ENCODE measurements at places on chromosomes 16 and 17.

GRCh38 chr17:27242951-27243350 is 51.0 kb upstream of the WSB1 start:
- H3K4me1 ChIP-seq = peaks cover 28% of the 10 kb centered on the region
- DNase-seq = no peak
- no peak overlapping the region for H3K27ac ChIP-seq
- H3K4me3 ChIP-seq = no peak overlapping the region
- no peaks in the 10 kb centered on the region for H3K36me3 ChIP-seq
- peaks cover 2% of the 10 kb centered on the region for H3K27me3 ChIP-seq

DNA sequence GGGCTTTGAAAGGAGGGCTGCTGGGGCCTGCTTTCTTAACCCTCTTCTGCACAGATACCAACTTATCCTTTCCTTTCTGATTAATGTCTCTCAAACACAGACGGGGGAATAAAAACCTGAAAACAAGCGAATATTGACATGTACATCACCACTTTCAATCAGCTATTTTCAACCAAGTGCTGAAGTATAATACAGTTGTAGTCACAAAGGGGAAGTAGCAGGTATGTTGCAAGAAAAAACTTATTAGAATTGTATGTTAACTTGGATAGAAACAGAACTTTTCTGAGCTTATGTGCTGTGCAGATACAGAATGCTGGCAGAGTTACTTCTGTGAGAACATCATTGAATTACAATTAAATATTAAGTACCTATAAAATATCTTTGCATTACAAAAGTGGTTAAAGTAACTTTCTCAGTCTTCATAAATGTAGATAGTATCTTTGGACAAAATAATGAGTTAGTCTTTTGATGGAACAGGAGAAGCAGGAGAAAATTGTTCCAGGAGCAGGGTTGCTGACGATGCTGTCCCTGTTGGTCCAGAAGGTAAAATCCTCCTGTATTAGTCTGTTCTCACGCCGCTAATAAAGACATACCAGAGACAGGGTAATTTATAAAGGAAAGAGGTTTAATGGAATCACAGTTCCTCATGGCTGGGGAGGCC is 59.5 kb downstream of the RPTOR start:
- H3K36me3 ChIP-seq = peaks cover 6% of the 10 kb centered on the region
- no peak overlapping the region for H3K4me3 ChIP-seq
- H3K4me1 ChIP-seq = peaks cover 8% of the 10 kb centered on the region

DNA sequence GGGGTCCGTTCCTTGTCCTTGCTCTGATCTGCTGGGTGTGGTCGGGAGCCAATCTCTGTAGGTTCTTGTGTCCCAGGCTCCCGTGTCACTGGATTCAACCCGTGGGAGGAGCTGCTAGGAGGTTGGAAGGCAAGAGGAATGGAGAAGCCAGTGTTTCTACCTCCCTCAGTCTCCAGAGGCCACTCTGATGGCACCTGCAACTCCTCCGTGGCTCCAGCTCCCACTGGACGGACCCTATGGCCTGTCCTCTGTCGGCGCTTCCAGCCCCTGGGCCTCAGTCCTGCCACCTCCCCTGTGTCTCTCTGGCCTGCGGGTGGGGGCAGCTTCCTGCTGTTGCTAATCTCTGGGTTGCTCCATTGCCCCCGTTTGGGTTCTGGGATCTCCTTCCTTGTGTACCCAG is 71.1 kb downstream of the CMIP start:
- H3K27me3 ChIP-seq = no peaks in the 10 kb centered on the region
- peaks cover 69% of the 10 kb centered on the region for H3K4me1 ChIP-seq
- H3K36me3 ChIP-seq = no peaks in the 10 kb centered on the region
- no peak for DNase-seq
- peak overlapping the region; percentile 31 for H3K27ac ChIP-seq
- no peak overlapping the region for H3K4me3 ChIP-seq

GRCh38 chr16:87790292-87791100 is 24.7 kb upstream of the KLHDC4 start:
- no peak for DNase-seq
- no peaks in the 10 kb centered on the region for H3K36me3 ChIP-seq
- H3K4me1 ChIP-seq = peaks cover 24% of the 10 kb centered on the region
- H3K27me3 ChIP-seq = no peaks in the 10 kb centered on the region

DNA sequence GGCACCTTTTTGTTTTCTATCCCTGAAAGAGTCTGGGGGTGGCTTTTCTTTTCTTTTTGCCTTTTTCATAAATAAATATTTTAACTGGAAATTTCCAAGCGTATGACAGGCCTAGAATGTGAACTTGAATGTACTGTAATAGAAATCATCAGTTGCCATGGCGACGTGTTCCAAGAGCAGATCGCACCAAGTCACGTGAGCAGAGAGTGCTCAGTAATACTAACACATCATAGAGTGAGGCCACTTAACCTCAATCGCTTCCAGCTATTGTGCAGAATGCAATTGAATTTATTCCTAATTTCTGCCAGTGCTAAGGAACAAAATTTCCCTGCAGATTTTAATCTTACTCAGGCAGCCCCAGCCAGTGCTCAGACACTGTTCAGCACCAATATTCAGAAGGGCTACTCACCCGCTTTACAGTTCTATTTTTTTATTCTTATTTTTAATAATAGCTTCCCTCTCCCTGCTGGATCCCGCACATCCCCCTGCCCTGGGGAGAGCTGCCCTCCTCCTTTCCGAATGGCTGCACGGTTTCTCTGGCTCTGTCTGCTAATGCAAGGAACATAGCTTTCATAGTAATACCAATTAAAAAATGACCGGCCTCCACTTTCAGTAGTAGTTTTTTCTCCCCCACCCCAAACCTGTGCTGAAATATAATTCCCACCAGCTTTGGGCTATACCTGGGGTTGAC is 26.2 kb upstream of the PMFBP1 start:
- H3K27me3 ChIP-seq = no peaks in the 10 kb centered on the region
- H3K4me1 ChIP-seq = peaks cover 9% of the 10 kb centered on the region
- H3K4me3 ChIP-seq = no peak overlapping the region
- H3K36me3 ChIP-seq = no peaks in the 10 kb centered on the region

GRCh38 chr17:59767176-59767575 is 59.7 kb downstream of the VMP1 start:
- H3K4me1 ChIP-seq = peaks cover 64% of the 10 kb centered on the region
- H3K36me3 ChIP-seq = peaks cover 3% of the 10 kb centered on the region
- peak overlapping the region; percentile 70 for H3K4me3 ChIP-seq
- no peak for DNase-seq
- no peaks in the 10 kb centered on the region for H3K27me3 ChIP-seq

DNA sequence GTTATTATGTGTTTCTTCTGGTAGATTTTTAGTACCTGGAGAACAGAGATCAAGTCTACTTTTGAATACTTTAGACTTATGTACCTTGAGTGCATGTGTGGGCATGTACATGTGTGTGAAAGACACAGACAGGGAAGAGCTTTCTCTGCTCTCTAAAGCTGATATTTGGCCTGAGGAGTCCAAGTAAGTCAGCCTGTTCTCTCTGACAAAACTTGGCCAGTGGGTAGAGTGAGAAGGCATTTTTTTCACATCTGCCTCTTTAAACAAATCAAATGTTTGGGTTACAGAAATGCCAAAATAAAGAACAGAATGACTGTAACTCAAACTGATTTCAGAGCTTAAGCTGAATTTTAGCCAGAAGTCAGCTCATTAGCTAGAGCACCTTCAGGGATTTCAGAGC is 309.7 kb upstream of the DYNLRB2 start:
- H3K4me1 ChIP-seq = peaks cover 5% of the 10 kb centered on the region
- DNase-seq = no peak
- H3K27me3 ChIP-seq = peaks cover 3% of the 10 kb centered on the region
- H3K36me3 ChIP-seq = no peaks in the 10 kb centered on the region

DNA sequence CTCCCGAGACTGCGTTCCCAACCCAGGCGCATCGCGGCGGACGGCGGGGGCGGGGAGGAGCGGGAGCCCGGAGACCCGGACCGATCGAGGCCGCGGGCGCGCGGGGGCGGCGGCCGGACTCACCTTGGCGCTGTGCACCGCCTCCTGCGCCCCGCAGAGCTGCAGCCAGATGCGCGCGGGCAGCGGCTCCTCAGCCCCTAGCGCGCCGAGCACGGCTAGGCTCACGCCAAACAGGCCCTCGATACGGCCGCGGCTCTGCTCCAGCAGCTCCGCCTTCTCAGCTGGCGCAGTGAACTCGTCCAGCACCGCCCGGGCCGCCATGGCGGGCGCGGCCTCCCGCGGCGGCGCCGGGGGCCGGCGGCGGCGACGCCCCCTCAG is 339 bp downstream of the N4BP1 start:
- H3K27ac ChIP-seq = peak overlapping the region; percentile 85
- no peak overlapping the region for H3K4me3 ChIP-seq
- no peaks in the 10 kb centered on the region for H3K36me3 ChIP-seq

- no peak overlapping the region for H3K27ac ChIP-seq
- DNase-seq = no peak
- no peak overlapping the region for H3K4me3 ChIP-seq
- no peaks in the 10 kb centered on the region for H3K36me3 ChIP-seq
- H3K4me1 ChIP-seq = peaks cover 67% of the 10 kb centered on the region
Observed at GRCh38 chr16:11361701-11362451, 16.6 kb downstream of the RMI2 start.

GRCh38 chr16:66159987-66160386 is 206.5 kb upstream of the CDH5 start:
- no peak for DNase-seq
- H3K4me1 ChIP-seq = peaks cover 31% of the 10 kb centered on the region
- no peak overlapping the region for H3K4me3 ChIP-seq
- H3K27me3 ChIP-seq = no peaks in the 10 kb centered on the region
- no peaks in the 10 kb centered on the region for H3K36me3 ChIP-seq
- no peak overlapping the region for H3K27ac ChIP-seq

DNA sequence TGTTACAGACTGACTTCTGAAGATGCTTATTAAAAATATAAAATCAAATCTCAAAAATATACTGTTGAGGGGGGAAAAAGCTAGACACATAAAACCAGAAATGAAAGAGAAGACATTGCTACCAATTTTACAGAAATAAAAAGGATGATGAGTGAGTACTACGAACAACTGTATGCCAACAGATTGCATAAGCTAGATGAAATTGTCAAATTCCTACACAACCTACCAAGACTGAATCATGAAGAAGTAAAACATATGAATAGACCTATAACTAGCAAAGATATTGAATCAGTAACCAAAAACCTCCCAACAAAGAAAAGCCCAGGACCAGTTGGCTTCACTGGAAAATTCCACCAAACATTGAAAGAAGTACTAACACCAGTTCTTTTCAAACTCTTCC is 3.5 kb upstream of the CAPNS2 start:
- peaks cover 43% of the 10 kb centered on the region for H3K4me1 ChIP-seq
- no peak overlapping the region for H3K4me3 ChIP-seq
- H3K27me3 ChIP-seq = no peaks in the 10 kb centered on the region
- no peak for DNase-seq
- no peak overlapping the region for H3K27ac ChIP-seq

GRCh38 chr17:65750166-65750565 is 188.7 kb upstream of the AXIN2 start:
- H3K27ac ChIP-seq = peak overlapping the region; percentile 65
- H3K4me1 ChIP-seq = peaks cover 58% of the 10 kb centered on the region
- no peak for DNase-seq

- H3K27ac ChIP-seq = no peak overlapping the region
- no peaks in the 10 kb centered on the region for H3K36me3 ChIP-seq
- no peak overlapping the region for H3K4me3 ChIP-seq
- no peaks in the 10 kb centered on the region for H3K27me3 ChIP-seq
- no peaks in the 10 kb centered on the region for H3K4me1 ChIP-seq
Observed at GRCh38 chr17:78573955-78574354, 3.2 kb downstream of the DNAH17 start.

- peak overlapping the region; percentile 31 for H3K27ac ChIP-seq
- H3K27me3 ChIP-seq = no peaks in the 10 kb centered on the region
- peak overlapping the region; percentile 78 for H3K4me3 ChIP-seq
Observed at GRCh38 chr16:89815639-89816348, 653 bp downstream of the FANCA start.

DNA sequence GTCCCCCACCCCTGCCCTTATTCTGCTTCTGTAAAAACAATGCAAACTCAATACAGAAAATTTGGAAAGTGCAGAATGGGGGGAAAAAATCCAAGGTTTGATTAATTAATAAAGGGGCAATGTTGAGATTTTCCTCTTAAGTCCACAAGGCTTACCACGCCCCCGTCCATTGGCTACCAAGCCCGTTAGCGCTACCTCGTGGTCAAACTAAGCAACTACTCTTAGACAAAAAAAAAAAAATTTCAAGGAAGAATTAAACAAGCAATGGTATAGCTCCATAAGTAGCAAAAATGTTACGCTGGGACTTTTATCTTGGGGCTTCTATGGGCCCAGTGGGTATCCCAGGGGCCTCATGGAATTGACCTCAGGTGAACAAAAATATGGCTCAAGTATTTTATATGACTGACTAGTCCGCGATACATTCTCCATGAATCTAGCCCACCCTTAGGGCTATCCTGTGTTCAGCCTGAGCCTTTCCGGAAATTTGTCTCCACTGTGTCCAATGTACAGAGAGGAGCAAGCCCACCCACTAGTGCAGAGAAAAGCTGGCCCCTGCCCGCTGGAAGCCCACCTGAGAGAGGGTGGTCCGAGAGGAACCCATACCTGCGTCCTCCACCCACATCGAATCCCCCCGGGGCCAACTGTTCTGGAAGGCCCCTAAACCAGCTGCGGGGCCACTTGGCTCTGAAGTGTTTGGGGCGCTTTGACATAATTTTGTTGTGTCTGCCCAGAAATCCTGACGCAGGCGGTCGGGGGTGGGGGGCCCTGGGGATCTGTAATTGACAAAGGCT is 19.1 kb upstream of the TEX2 start:
- H3K4me3 ChIP-seq = no peak overlapping the region
- H3K36me3 ChIP-seq = no peaks in the 10 kb centered on the region
- H3K27me3 ChIP-seq = no peaks in the 10 kb centered on the region
- H3K27ac ChIP-seq = no peak overlapping the region
- DNase-seq = no peak

DNA sequence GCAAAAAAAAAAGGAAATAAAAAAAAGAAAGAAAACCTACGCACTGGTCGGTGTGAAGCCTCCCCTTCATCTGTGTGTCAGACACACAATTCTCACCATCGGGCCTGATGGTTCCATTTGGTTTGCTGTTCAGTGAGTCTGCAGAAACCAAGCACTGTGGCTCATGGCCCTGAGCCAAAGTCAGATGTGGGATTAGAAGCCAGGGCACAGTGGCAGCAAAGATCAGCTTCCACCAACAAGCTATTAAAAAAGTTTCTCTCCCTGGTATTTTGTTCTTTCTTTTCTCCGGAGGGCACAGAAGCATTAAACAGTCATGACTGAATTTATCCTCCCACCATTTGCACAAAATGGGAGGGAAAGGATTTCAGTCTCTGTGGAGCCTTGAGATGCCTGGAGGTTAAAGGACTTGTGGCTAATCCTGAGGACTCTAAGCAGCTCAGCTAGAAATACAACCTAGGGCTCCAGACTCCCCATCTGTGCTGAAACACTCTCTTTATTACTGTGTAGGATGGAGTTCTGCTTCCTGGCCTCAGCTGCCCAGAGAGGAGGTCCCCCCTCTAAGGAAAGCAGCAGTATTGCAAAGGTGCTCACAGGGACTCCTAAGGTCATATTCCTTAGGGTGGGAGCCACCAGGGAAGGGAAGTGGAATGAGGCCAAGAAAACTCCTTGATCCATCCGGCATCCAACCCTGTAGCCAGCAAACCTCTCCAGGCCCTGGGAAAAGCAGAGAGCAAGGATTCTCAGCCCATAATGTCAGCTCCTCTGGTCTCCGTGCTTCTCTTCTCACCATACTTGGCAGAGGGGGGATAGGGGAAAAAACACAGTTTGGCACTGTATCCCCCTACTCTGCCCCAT is 28.2 kb downstream of the SLC39A11 start:
- peaks cover 65% of the 10 kb centered on the region for H3K4me1 ChIP-seq
- H3K27ac ChIP-seq = peak overlapping the region; percentile 86
- peak overlapping the region; percentile 8 for H3K4me3 ChIP-seq
- H3K36me3 ChIP-seq = peaks cover 10% of the 10 kb centered on the region

GRCh38 chr16:51722467-51722866 is 571.4 kb upstream of the SALL1 start:
- H3K36me3 ChIP-seq = no peaks in the 10 kb centered on the region
- no peak overlapping the region for H3K4me3 ChIP-seq

Measured in osteocyte (in vitro differentiated cells).